Cardiac septum (tissue), 1 donor: ENCODE measurements at places on chromosomes 5 and 9.
A peak's percentile ranks its signal among the peaks of the same experiment; 100 is the strongest.

GRCh38 chr9:131747352-131747751 lies 7.5 kb upstream of the RAPGEF1 start:
- no peak for DNase-seq

- no peak for DNase-seq
Measured at GRCh38 chr9:78301466-78301865, 4.5 kb downstream of the PSAT1 start.

- DNase-seq = no peak
Measured at GRCh38 chr9:70534471-70534870, 120.0 kb upstream of the KLF9 start.

GRCh38 chr9:83965350-83966208 lies 14.4 kb downstream of the HNRNPK start:
- DNase-seq = no peak

DNA sequence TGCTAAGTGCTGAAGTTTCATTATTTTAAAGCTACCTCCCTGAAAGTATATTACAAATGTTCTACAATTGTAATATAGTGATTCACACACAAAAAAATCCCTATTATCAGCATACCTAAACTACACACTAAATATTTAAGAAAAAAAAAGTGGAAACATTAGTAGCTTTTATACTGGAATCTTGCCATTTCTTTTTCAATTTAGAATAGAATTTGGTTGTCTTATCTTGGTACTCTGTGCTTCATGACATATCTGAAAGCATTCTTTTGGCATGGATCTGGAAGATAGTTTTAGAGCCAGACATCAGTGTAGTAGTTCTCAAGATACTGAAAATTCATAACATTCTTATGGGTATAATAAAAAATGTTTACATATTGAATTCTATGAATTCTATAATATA lies 35.0 kb downstream of the SLC1A3 start:
- no peak for DNase-seq

GRCh38 chr9:7369384-7369821 lies 430.2 kb downstream of the DMAC1 start:
- no peak for DNase-seq

DNA sequence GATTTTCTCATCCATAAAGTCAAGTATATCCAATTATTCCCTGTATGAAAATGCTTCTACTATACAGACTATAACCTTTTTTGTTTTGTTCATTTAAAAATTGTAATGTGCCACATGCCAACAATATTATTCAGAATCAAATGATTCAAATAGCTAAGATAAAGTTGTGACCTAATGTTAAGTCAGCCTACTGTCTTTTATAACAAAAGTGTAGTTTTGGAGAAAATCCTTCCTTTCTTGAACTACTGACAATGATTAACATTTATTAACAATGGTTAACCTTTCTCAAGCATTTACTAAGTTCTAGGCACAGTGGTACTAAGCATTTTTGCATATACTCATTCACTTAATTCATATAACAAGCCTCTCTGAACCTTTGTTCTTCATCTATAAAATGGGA lies 25.0 kb downstream of the CSF2 start:
- no peak for DNase-seq

DNA sequence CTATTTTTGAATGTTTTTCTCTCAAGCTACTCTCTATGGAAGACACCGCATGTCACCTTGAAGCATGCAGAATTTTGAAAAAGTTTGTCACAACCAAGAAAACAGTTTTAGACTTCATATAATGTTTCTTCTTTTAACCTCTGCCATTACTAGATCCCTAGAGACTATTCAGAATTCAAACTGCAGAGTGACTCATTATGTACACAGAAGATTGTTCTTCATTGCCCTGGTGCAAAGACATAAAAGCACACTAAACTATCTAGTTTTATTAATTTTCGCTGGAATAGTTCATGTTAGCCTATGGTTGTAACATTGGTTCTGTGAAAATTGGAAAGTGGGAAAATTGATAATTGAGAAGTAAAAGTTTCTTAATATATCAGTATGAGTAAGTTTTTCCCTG lies 18.4 kb downstream of the F2RL2 start:
- no peak for DNase-seq

- DNase-seq = no peak
Measured at GRCh38 chr5:171672556-171672955, 113.1 kb upstream of the SMIM23 start.

GRCh38 chr5:171420431-171421241 lies 1.2 kb downstream of the FGF18 start:
- peak; percentile 90 for DNase-seq

- no peak for DNase-seq
Measured at GRCh38 chr5:141966963-141967333, 2.0 kb upstream of the RNF14 start.
